ENCODE measurements at places on chromosomes 1 and 21.

DNA sequence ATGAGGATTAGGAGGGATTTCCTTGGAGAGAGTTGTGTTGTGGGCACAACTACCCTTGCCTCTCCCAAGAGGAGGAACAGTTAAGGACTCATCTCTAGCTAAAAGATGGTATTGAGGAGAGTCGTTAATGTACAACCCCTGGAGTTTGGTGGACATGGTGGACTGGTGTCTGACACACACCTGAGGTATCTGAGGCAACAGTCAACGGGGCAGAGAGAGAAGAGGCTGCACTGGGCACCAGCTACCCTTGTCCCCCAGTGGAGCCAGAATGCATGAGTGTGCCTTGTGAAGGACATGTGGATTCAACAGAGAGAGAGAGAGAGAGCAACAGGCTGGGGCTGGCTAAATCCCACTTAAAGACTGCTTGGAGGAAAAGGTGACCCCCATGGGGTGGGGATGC is 13.0 kb downstream of the RAB7B start:
- DNase-seq: no peak

DNA sequence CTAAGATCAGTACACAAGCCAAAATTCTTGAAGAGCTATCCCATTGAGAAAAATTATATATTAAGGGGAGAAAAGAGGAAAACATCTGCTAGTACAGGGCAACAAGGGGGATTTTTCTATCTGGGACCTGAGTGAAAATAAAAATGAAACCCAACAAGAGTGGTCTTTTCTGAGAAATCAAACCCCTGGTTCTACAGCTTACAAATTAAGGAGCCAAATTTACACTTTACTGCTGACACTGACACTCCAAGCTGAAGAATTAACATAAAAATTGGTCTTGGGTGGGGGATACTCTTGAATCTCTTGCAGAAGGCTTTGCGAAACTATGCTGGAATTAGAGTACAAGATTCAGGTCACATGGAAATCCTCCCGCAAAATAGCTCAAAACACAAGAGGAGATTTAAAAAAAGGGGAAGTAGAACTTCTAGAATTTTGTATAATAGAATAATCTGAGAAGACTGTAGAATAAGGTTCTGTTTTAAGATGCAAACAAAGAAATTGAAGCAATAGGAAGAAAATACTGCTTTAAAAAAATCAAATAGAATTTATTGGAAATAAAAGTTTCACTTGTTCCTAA is 32.1 kb upstream of the HSPA13 start:
- DNase-seq: no peak

DNA sequence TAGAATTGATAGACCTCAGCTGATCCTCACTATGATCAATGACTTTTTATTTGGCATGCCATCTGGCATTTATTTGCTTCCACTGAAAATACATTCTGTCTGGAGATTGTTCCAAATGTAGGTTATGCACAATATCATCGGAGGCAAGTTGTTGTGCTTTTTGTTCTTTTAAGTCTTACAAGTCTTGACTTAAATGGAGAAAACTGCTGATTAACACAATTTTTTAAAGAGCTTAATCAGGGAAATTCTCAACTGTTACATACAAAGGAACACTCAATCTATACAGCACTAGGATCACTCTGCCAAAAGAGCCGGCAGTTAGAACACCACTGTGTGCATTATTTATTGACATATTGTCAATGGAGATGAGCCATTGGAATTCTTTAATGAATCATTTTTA is 19.2 kb downstream of the CYYR1 start:
- DNase-seq: no peak

DNA sequence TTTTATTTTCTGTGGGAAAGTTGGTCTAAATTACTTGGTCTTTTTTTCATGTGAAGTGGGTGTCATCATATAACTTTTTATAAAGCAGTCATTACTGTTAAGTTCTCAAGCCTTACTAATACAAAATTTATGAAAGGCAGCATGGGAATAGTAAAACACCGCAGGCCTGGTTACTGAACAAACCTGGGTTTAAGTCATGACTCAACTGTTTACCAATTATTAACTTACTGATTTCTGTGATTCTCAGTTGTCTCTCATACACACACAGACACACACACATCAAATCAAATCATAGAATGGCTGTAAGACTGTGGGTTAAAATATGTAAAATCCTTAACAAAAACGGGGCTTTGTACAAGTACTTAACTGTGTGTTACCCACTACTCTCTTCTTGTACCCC is 14.6 kb downstream of the MAEL start:
- DNase-seq: no peak

- DNase-seq: no peak
Measured at GRCh38 chr1:53459321-53460175, at the start of gene DMRTB1. Gene DMRTB1, plus strand, starts transcription at chr1:53459399. Its CDS starts 55 bp downstream, at chr1:53459454.

DNA sequence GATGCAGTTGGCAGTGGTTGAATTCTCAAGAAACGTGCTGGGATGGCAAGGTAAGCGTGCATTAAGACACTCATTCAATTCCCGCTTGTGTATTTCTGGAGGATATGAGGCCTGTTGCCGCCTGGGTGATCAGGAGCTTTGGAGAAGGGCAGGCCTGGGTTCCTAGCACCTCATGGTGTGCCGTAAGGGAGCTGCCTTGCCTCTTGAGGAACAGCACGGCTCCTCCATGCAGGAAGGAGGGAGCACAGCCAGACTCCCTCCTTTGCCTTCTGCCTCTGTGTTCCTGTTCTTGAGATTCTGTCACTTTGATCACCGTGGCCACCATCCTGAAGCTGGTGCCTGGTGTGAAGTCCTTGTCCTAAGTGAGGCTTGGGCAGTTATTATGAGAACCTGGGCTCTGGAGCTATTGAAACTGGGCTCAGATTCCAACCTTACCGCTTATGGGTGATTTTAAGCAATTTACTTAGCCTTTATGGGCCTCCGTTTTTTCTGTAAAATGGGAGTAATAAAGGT is 18.3 kb downstream of the SLFNL1 start:
- DNase-seq: no peak

DNA sequence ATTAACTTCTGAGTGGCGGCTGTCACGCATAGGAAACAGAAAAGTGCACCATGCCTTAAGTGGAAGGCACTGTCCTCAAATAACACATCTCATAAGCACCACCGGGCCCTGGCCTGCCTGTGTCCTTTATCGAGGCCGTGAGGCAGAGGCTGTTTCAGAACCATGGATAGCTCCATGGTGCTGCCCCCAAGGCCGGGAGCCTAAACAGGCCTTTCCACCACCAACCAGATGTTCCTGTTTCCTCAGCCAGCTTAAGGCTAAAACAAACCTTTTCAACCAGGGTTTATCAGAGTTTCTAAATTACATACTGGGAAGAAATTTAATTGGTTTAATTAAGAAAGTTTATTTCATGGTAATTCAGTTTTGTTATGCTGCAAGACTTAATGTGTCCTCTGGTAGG is 114.4 kb downstream of the DMRTA2 start:
- DNase-seq: no peak

- peak; percentile 12 for DNase-seq
Measured at GRCh38 chr1:208850442-208850841, 606.3 kb upstream of the PLXNA2 start.

GRCh38 chr1:46643368-46643775 is 24.8 kb downstream of the ATPAF1 start:
- peak; percentile 96 for DNase-seq

GRCh38 chr1:199510314-199510713 is 517.2 kb upstream of the NR5A2 start:
- no peak for DNase-seq

DNA sequence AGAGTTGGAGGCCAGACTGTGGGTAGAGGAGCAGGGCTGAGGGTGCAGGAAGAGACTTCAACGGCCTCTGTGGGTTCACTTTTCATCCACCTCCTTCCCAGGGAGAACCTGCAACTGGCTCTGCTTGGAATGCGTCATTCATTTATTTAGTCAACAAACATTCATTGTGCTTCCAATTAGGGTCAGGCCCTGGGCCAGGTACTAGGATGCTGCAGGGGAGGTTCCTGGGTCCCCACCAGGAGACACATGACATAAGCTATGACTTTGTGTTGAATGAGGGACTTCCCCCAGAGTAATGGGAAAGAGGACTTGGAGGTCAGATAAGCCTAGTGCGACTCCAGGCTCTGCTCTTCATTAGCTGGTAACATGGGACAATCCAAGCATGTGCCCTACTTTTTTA is 46.3 kb upstream of the RPL11 start:
- DNase-seq: no peak

GRCh38 chr1:175870217-175870616 is 126.8 kb upstream of the TNR start:
- no peak for DNase-seq

- no peak for DNase-seq
Measured at GRCh38 chr1:109912214-109912861, 1.7 kb downstream of the CSF1 start.

DNA sequence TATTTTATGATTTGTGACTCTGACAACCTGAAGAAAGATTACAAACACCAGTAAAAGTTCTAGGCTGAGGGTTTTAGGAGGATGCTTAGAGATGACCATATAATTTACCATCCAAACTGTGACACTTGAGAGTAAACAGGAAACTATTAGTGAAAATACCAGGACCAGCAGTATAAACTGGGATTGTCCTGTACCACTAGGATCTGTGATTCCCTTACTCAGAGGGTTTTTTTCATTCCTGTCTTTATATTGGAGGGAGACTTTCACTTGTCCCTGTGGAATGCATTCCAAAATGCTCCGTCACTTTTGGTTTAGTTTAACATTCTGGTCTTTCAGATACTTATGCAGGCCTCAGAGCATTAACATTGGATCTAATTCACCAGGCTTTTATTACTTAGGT is 482.9 kb downstream of the PTBP2 start:
- DNase-seq: no peak

GRCh38 chr1:149917571-149918144 is at the start of gene SV2A:
Gene SV2A, minus strand, starts transcription at chr1:149917844. Its CDS starts 4,004 bp downstream, at chr1:149913840.
- DNase-seq: peak; percentile 93

DNA sequence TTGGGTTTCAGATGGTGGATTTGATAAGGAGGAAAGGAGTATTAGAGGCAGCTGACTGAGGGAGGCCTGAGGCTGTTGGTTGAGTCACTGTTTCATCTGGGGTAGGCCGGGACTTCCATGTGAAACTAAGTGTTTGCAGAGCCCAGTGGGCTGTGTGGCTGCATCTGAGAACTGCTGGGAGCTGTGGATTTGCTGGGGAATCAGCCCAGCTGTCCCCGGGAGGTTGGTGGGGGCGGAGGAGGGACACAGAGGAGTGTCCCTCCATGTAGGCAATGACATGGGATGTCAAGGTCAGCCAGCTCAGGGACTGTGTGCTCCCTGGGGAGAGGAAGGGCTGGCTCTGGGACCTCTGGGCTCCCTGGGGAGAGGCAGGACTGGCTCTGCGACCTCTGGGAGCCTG is 36.4 kb downstream of the SLC2A7 start:
- DNase-seq: no peak

DNA sequence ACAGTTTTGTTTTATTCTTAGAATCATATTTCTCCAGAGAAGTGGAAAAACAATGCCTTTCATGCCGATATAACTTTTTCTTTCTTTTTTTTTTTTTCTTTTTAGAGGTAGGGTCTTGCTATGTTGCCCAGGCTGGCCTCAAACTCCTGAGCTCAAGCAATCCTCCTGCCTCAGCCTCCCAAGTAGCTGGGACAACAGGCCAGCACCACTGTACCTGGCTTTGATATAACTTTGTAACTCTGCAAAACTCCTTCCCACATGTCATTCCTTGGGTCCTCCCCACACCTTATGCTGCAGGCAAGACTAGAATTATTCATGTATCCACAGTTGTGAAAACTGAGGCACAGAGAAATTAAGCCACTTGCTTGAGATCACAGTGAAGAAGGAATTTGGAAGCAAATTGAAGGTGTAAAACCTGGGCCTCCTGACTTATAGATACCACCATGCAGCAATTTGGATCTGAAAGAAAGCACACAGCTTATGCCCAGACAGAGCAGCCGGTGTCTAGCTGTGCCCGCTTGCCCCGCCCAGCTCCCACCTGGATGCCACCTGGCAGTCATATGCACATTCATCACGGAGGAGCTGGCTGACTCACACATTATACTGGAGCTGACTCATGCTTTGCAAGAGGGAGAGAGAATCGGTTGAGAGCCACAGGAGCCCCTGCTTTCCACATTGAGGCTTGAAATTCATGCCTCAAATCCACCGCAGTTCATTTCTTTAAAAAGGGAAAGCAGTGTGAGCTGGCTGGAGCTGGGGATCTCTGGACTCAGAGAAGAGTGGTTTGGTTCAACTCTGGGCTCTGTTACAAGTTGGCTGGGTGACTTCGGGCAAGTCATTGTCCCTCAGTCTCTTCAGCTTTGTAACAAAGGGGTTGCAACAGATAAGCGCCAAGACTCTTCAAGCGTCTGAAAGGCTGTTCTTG is 8.3 kb upstream of the SLC2A1 start:
- peak; percentile 89 for DNase-seq

DNA sequence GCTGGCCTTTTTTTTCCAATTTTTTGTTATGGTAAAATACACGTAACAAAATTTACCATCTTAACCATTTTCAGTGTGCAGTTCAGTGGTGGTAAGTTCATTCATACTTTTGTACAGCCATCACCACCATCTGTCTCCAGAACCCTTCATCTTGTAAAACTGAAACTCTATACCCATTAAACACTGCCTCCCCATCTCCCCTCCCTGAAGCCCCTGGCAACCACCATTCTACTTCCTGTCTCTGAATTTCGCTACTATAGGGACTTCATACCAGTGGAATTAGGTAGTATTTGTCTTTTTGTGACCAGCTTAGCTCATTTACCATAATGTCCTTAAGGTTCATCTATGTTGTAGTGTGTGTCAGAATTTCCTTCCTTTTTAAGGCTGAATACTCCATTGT is 8.7 kb downstream of the PKNOX1 start:
- no peak for DNase-seq

DNA sequence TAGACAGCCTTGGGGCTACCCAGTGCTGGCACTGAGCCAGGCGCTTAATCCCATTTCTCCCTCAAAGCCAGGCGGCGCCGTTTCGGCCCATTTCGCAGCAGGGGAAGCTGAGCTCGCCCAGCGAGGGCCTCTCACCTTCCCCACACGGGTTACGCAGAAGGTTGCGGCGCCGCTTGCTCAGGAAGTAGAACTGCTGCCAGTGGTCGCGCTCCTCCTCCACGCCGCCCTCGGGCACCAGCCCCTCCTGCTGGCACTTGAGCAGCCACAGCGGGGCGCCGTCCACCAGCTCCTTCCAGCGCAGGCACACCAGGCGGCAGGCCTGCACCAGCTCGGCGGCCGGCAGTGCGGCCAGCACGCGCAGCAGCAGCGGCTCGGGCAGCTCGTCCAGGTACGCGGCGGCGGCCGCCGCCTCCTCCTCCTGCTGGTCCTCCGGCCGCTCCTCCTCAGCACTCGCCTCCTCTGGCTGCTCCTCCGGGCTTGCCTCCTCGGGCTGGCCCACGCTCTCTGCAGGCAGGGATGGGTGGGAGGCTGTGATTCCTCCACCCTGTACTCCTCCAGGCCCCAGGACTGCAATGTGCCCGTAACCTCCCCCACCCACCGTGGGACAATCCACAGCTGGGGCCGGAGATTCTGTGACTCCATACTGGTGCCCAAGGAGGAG is 3.8 kb downstream of the FBXO2 start:
- peak; percentile 32 for DNase-seq

DNA sequence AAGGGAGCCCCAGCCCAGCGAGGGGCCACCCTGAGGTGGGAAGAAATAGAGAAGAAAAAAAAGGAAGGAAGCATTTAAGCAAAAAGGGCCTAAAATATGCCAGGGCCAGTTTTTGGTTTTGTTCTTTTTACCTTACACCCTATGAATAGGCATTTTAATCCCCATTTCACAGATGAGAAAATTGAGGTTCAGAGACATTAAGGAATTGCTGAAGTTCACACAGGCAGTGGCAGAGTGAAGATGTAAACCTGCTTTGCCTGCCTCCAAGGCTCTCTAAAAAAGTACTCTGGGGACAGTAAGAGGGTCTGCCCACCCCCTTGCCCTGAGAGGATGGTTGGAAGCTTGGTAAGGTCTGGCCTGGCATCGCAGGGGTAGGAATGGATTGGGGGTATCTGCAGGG is 19.8 kb downstream of the RAP1GAP start:
- no peak for DNase-seq

- no peak for DNase-seq
Measured at GRCh38 chr21:26123012-26123411, 47.6 kb downstream of the APP start.

All from NCI-H345 (cell line).